ENCODE measurements at places on chromosomes 11 and 22.

- no peak overlapping the region for H3K4me3 ChIP-seq
- H3K27me3 ChIP-seq = no peaks in the 10 kb centered on the region
- no peak overlapping the region for H3K27ac ChIP-seq
These were observed 12.9 kb downstream of the GAL3ST1 start for GRCh38 chr22:30561402-30562189.

DNA sequence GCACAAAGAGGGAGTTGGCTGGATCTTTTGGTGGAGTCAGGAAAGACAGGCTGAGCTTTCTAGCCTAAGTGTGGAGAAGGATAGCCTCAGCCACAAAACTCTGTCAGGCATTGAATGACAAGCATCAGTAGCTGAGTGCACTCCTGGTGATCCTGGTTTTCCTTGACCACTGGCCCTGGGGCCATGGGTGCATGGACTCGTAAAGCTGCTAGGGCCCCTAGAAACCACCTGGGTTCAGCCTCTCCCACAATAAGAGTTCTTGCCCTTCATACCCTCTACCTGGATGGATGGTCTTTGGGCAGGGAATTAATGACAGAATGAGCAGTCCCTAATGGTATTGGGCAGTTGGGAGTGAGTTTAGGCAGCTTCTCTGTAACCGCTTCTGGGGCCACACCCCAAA, 22.9 kb downstream of the TUB start:
- H3K36me3 ChIP-seq = peaks cover 6% of the 10 kb centered on the region
- no peak overlapping the region for H3K27ac ChIP-seq
- no peaks in the 10 kb centered on the region for H3K27me3 ChIP-seq
- no peak for DNase-seq
- H3K4me1 ChIP-seq = no peaks in the 10 kb centered on the region

DNA sequence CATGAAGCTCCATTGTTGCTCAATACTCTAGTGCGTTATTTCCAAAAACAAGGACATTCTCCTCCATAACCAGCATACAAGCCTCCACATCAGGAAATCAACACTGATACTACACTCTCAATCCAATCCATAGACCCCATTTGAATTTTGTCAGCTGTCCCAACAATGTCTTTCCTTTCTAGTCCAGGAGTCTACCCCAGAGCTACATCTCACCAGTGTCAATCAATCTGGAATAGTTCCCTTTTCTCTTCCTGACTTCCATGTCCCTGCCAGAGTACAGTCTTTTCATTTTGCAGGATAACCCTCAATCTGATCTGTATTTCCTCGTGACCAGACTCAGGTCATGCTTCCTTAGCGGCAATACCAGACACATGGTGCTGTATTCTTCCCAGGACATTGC, 43.0 kb downstream of the TCF20 start:
- no peaks in the 10 kb centered on the region for H3K27me3 ChIP-seq
- H3K36me3 ChIP-seq = peaks cover 2% of the 10 kb centered on the region
- H3K4me1 ChIP-seq = peaks cover 29% of the 10 kb centered on the region
- no peak overlapping the region for H3K27ac ChIP-seq
- DNase-seq = no peak
- no peak overlapping the region for H3K4me3 ChIP-seq

DNA sequence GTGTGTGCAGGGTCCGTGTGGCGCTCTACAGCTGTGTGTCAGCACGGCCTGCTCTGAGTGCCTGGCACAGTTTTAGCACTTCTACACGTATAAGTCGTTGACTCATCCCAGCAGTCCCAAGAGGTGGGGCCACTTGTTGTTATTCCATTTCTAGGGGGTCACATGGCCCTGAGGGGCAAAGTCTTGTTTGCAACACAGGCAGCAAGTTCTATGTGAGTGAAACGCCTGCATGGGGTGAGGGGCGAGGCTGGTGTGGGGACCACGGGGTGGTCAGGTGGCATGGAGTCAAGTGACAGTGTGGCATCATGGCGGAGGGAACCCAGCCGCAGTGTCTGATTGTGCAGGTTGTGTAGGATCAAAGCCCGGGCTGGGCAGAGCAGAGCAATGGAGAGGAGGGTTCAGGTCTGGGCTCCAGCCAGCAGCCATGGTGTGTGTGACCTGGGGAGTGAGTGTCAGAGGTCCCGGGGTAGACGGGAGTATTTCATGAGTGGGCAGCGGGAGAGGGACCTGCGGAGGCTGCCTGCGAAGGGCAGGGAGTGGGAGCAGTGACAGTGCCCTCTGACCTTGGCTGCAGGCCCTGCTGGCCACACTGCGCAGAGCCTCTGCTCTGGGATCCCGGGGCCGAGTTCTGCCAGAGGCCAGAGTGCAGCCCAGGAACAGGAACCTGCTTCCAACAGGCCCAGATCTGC, 27.9 kb downstream of the SHANK3 start:
- no peak overlapping the region for H3K4me3 ChIP-seq
- H3K27me3 ChIP-seq = peaks cover 14% of the 10 kb centered on the region
- no peak for DNase-seq

GRCh38 chr22:44336962-44337677, 24.4 kb upstream of the SHISAL1 start:
- H3K4me3 ChIP-seq = no peak overlapping the region
- no peak overlapping the region for H3K27ac ChIP-seq
- H3K4me1 ChIP-seq = peaks cover 10% of the 10 kb centered on the region
- no peaks in the 10 kb centered on the region for H3K36me3 ChIP-seq
- H3K27me3 ChIP-seq = peaks cover 17% of the 10 kb centered on the region

DNA sequence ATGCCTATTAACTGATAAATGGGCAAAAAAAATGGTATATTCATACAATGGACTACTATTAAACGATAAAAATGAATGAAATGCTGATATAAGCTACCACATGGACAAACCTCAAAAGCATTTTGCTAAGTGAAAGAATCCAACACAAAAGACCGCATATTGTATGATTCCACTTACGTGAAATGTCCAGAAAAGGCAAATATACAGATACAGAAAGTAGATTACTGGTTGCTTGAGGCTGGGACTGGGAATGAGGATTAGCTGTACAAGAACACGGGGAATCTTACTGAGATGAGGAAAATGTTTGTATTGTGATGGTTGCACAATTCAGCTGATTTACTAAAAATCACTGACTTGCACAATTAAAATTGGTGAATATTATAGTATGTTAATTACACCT, 8.8 kb downstream of the SCUBE2 start:
- peaks cover 11% of the 10 kb centered on the region for H3K27me3 ChIP-seq
- H3K4me1 ChIP-seq = no peaks in the 10 kb centered on the region
- DNase-seq = no peak
- H3K4me3 ChIP-seq = no peak overlapping the region

- H3K36me3 ChIP-seq = no peaks in the 10 kb centered on the region
- H3K4me1 ChIP-seq = no peaks in the 10 kb centered on the region
- H3K4me3 ChIP-seq = no peak overlapping the region
- no peak for DNase-seq
These were observed 15.3 kb downstream of the MUC2 start for GRCh38 chr11:1089738-1090599.

- no peak for DNase-seq
- H3K4me3 ChIP-seq = no peak overlapping the region
- no peaks in the 10 kb centered on the region for H3K36me3 ChIP-seq
- H3K27ac ChIP-seq = no peak overlapping the region
These were observed 203.6 kb upstream of the CHORDC1 start for GRCh38 chr11:90426442-90426841.

GRCh38 chr11:66614073-66614472, 2.4 kb upstream of the RBM14 start:
- DNase-seq = no peak
- H3K27ac ChIP-seq = no peak overlapping the region
- peaks cover 6% of the 10 kb centered on the region for H3K36me3 ChIP-seq

DNA sequence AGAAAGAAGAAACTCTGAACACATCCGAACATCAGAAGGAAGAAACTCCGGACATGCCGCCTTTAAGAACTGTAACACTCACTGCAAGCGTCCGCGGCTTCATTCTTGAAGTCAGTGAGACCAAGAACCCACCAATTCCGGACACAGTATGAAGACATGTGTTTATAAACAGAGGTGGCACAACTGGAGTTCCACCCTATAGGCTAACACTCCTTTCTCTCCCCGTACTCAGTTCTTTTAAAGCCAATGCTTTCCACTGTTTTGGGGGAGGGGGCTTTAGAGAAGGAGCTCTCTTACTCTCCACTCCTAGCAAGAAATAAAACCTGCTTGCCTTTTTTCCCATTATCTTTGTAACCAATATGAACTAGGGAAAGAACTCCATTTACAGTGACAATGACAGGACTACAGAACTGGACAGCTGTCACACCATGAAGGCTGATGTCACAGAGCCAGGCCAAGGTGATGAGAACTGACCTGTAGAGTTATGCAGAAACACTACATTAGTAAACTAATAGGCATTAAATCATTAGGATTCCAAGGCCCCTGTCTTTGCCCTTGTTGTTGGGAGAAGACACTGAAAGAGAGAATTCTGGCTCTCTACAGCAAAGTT, 733 bp downstream of the TRIM5 start:
- peak overlapping the region; percentile 100 for H3K27ac ChIP-seq
- no peaks in the 10 kb centered on the region for H3K27me3 ChIP-seq
- peak overlapping the region; percentile 76 for H3K4me3 ChIP-seq
- H3K36me3 ChIP-seq = peaks cover 20% of the 10 kb centered on the region

DNA sequence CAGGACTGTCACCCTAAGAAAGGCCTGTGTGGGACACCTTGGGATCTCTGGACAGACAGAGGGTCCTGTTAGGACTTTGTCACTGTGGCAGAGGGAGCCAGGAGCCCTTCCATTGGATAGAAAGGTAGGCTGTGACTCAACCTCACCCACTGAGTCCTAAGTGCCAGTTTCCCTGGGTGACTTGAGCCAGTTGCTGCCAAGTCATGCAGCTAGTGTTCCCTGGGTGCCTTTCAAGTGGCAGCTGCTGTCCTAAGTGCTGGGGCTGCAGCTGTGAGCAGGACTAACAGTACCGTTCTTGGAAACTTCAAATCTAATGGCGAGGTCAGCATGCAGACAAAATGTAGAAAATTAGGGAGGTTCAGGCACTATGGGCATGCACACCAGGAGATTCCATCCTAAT, 393.7 kb downstream of the TMEM135 start:
- no peak for DNase-seq
- no peaks in the 10 kb centered on the region for H3K27me3 ChIP-seq
- no peak overlapping the region for H3K27ac ChIP-seq
- H3K4me3 ChIP-seq = no peak overlapping the region
- H3K4me1 ChIP-seq = peaks cover 5% of the 10 kb centered on the region

DNA sequence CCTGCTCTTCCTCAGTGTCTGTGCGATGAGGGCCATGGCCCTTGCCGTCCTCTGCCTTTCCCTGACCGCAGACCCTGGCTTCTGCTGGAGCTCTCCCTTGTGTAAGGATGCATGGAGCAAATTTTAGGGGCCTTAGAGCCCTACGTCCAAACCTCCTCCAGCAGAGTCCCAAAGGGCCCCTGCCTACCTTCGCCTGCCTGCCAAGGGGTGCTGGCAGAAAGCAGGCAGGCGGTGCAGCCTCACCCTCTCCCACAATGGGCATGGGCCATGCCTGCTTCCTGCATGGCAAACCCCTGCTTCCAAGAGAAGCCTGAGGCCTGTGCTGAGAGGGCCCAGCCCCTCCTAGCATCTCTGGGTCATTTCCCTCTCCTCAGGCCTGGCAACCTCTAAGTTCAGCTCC, 71.3 kb upstream of the FGF3 start:
- peaks cover 13% of the 10 kb centered on the region for H3K27me3 ChIP-seq
- H3K27ac ChIP-seq = no peak overlapping the region
- H3K36me3 ChIP-seq = no peaks in the 10 kb centered on the region

DNA sequence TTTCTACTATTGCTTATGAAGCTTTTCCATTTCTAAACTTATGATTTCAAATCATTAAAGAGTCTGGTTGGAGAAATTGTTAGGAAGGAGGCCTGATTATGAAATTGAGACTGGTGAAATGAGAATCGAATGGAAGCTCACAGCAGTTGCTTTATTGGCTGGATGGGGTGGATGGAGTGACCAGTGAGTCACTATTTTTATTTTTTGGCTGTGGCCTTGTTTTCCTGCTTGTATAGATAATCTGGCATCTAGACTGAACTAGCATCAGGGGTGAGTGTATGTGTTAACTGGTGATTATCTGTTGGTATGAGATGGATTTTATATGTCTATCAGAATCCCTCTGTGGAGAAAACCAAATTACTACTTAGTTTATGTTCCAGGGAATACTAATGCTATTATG, 36.2 kb downstream of the UVRAG start:
- no peak overlapping the region for H3K4me3 ChIP-seq
- peaks cover 12% of the 10 kb centered on the region for H3K36me3 ChIP-seq
- H3K27ac ChIP-seq = peak overlapping the region; percentile 17
- no peaks in the 10 kb centered on the region for H3K27me3 ChIP-seq
- no peak for DNase-seq

DNA sequence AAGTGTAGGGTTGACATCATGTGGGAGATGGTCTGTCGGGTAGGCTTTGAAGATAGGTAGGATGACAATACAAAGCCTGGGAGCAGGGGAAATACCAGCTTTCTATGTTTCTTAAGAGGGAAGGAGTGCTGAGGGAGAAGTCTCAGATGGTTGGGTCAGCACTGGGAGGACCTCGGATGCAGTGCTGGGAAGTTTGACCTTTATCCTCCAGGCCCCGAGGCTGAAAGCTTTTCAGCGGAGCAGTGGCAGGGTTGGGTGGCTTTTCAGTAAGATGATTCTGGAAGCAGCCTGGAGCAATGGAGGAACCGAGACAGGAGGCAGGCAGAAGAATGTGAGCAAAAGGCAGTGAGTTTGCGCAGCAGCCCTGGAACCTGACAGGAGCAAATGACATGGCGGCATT, 43.5 kb upstream of the MYO18B start:
- H3K27me3 ChIP-seq = no peaks in the 10 kb centered on the region
- DNase-seq = no peak
- H3K27ac ChIP-seq = peak overlapping the region; percentile 66
- H3K4me1 ChIP-seq = no peaks in the 10 kb centered on the region
- no peak overlapping the region for H3K4me3 ChIP-seq

DNA sequence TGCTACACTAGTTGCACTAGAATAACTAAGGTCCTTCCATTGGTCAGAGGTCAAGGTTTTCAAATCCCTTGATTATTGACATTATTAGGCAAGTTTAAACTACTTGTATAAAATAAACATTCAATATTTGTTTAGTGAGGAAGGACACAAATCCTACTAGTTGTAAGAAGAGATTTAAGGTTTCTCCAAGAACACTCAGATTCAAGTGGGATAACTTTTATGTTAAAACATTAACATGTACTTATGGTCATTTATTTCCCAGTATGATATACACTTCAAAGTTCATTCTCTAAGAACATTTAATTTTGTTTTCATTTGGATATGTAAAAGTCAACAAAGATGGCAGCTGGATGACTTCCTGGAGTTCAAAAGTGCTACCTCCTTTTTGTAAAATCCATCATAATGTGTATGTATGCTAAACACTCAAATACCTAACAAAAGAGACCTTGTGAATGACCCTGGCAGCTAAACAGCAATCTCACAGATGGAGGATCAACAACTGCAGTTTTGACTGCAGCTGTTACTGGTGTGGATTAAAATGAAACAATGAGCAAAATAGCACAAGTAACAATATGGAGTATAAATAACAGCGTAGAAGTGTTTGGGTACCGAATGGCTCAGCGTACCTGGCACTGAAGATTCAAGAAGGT, 1.5 kb downstream of the CCDC90B start:
- H3K4me3 ChIP-seq = peak overlapping the region; percentile 98
- peaks cover 21% of the 10 kb centered on the region for H3K4me1 ChIP-seq
- H3K36me3 ChIP-seq = peaks cover 2% of the 10 kb centered on the region
- peak overlapping the region; percentile 99 for H3K27ac ChIP-seq
- no peak for DNase-seq

- H3K4me1 ChIP-seq = peaks cover 29% of the 10 kb centered on the region
- H3K36me3 ChIP-seq = no peaks in the 10 kb centered on the region
- peak overlapping the region; percentile 89 for H3K4me3 ChIP-seq
- peak overlapping the region; percentile 89 for H3K27ac ChIP-seq
These were observed 700 bp upstream of the STX3 start for GRCh38 chr11:59754494-59754858.

GRCh38 chr11:3015796-3016195, 23.7 kb upstream of the NAP1L4 start:
- no peak overlapping the region for H3K27ac ChIP-seq
- peaks cover 6% of the 10 kb centered on the region for H3K4me1 ChIP-seq
- DNase-seq = no peak
- H3K27me3 ChIP-seq = no peaks in the 10 kb centered on the region

All from progenitor cell of endocrine pancreas (in vitro differentiated cells).